ENCODE measurements at places on chromosomes 2 and 18.

DNA sequence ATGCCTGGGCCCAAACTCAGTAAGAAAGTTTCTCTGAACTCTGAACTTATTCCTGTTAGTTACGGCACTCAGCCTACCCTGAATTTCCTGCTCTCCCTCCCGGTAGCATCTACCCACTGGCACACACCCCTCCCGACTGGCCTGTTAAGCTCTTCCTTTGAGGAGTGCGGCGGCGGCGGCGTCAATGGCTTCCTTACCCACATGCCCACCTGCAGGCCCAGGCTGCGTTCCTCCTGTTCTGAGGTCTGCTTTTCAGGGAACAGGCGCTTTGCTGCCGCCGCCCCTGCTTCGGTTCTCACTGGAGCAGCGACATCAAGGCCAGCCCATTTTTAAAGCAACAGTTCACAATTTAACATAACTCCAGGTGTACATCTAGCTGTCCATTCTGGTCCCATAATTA is 432.4 kb downstream of the DCDC2C start:
- DNase-seq, result no peak

GRCh38 chr2:136916131-136916530 is 150.8 kb downstream of the THSD7B start:
- no peak for DNase-seq

DNA sequence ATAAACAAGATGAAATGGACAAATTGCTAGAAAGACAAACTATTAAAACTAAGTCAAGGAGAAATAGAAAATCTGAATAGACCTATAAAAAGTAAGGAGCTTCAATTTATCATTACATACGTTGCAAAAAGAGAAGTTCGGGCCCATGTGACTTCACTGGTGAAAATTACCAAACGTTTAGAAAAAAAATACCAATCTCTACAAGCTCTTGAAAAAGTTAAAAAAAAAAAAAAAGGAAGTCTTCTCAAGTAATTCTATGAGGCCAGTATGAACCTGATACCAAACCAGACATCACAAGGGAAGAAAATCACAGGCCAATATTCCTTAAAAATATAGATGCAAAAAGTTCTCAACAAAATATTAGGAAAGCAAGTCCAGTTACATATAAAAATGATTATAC is 20.2 kb upstream of the ACVR2A start:
- no peak for DNase-seq

DNA sequence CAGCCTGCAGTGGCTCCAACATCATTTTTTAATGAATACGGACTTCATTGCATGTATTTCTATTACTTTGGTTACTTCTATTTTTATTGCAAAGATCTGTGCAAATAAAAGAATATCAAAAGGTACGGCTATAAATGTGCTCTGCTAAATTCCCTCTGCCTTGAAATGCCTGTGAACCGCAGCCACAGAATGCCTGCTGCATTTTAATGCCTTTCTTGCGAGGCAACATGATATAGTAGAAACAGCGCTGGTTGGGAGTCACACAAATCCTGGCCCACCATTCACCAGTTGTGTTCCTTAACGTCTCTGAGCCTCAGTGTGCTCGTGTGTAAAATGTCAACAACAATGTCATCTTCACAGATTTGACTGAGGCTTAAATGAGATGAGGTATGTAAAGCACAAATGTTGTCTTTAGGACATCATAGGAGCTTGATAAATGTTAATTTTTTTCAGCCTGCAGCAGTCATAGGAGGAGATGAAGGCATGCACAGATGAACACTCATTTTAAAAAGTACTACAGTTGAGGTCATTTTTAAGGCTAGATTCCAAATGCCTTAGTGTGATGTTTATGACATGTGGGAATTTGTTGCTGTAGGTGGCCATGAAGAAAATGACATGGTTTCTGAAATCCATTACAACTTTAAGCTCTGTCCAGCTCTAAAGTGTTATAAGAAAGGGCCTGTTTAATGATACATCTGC is 187.6 kb upstream of the NRP2 start:
- no peak for DNase-seq

- DNase-seq, result no peak
Measured at GRCh38 chr2:170461889-170462288, 253.2 kb upstream of the SP5 start.

DNA sequence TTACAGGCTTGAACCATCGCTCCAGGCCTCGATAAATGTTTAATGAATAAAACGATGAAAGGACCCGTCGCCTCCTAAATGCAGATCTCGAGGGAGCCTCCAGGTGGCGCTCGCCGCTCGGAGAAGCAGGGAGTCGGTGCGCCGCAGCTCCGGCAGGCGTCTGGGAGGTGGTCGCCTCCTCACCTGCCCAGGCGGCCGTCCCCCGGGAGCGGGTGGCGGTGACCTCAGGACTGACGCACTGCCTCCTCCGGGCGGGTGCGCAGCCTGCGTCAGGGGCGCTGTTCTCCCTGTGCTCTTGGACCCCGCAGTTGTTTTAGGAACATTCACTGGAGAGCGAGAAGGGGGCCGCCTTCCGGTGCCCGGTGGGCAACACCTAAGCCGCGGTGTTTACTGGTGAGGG is 38.6 kb upstream of the POLE4 start:
- peak; percentile 66 for DNase-seq

- peak; percentile 28 for DNase-seq
Measured at GRCh38 chr18:25062720-25063119, 289.2 kb downstream of the ZNF521 start.

- no peak for DNase-seq
Measured at GRCh38 chr2:236964291-236964690, 121.4 kb upstream of the COPS8 start.

All from NAMALWA (cell line).